ENCODE measurements at places on chromosomes 16 and 17.
A peak's percentile ranks its signal among the peaks of the same experiment; 100 is the strongest.

GRCh38 chr16:30488764-30489605, 16.4 kb downstream of the ITGAL start:
- no peak for DNase-seq

GRCh38 chr16:10122546-10122945, 59.7 kb downstream of the GRIN2A start:
- no peak for DNase-seq

DNA sequence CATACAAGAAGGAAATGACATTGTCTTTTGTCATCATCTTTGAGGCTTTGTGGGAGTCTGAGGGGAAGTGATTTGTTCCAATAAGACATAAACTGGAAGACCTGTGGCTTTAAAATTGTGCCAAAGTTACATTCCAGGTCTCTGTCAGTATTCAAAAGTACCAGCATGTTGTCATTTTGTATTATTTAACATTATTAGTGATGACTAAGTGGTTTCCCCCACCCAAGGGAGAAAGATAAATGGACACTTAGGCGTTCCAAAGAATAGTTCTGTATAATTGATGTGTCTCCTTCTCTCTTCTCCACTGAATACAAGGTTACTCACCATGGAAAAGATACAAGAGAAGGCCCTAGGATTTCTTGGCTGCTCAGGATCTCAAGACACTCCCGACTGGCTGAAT, 3.8 kb downstream of the CFAP97D1 start:
- no peak for DNase-seq

DNA sequence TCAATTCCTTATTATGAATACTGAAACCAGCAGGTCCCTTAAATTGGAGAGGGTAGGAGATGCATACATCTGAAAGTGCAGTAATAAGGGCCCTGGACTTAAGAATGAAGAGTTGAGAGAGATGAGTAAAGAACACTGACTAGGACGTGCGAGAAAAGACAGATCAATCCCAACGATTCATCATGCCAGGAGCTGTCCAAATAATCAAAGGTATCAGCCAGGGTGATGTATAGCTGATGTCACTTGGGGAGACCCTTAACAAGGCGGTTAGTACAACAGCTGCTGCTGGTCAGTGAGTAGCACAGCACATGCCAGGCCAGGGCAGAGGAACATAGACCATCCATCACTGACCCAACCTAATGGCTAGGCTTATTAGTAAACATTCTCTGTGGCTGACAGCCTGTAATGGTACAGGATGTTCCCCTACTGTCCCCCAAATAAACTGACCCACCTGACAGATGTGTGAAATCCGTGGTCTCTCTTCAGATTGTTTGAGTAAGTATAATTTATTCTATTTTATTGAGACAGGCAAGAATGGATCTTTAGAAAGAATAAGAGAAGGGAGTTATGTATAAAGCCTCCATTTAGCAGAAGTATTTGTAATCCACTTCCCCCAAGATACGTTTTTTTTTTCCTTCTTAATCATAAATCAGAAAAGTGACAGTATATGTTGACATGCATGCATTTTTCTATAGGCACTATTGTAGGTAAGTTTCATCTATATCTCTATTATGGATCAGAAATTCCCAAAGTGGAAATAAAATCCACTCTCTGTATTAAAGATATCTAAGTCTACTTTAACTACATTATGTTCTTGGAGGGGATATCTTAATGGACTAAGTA, 118.4 kb downstream of the SNX11 start:
- no peak for DNase-seq

- no peak for DNase-seq
These were observed 3.6 kb downstream of the LRRC75A start for GRCh38 chr17:16488186-16488967.

- no peak for DNase-seq
These were observed 15.4 kb downstream of the HS3ST3B1 start for GRCh38 chr17:14316126-14316832.

GRCh38 chr16:69396187-69397061, 10.6 kb upstream of the TERF2 start:
- DNase-seq, result peak; percentile 46

DNA sequence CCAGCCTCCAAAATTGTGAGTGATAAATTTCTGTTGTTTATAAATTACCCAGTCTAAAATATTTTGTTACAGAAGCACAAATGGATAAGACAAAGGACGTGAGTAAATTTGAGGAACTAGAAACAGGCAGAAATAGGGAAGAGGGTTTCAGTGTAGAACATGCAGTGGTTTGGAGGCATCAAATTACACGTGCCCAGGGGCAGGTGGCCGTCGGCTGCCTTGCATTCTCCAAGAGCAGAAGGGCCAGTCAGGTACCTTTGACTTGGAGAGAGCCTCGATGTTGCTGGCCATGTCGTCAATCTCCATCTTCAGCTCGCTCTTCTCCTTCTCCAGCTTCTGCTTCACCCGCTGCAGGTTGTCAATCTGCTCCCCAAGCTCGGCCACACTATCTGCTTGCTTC, 54.3 kb downstream of the MYH13 start:
- no peak for DNase-seq

DNA sequence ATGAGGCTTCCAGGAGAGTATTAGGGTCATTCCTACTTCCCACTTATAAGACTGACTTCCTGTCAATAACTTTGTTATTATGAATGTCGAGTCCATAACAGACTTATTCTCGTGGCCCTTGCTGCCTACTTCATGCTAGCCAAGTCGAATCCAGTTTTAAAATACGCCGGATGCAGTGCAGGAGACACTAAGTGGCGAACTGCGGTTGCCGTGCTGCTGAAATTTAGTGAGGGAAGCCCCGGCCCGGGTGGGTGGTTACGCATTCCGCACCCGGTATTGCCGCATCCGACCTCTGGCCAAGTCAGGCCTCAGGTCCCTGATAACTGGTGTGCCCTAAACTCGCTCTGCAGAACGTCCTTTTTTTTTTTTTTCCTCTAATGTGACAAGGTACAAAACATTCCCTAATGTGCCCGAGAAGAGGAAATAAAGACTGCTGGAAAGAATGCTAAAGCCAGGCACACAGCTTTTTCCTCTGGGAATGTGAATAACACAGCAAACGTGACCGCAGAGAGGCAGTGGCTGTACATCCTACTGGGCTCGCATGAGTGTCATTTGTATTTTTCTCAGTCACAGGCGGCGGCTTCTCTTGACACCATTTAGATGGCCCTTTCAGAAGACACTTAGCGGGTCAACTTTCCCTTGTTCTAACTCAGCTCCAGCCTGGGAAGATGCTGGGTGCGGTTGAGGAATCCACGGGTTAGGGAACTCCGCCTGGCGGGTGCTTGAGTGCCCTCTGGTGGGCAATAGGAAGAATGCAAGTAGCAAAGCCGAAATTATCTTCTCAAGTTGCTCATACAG, 7.1 kb upstream of the AKTIP start:
- DNase-seq, result no peak

DNA sequence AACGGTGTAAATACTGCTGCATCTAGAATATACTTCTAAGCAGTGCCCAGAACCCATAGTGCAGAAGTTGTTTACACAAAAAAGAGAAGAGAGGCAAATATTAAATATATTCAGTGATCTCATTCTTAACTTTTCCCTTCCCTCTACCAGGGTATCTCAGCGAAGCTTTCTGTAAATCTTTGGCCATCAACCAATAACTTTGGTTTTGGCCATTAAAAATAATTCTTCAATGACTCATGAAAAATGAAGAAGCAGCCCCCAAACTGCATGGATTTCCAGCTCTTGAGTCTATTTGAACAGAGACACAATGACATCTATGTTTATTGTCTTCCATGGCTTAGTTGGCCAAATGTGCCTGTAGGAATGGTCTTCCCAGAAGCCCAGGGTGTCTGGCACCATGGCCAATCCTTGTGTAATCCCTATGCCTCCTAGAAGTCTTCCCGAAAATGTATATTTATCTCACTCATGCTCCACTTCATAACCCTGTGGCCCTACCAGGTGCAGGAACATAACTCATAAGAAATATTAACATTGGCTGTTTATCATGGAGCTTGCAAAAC, 646.6 kb downstream of the TOX3 start:
- no peak for DNase-seq

GRCh38 chr16:11392041-11392581, 46.9 kb downstream of the RMI2 start:
- no peak for DNase-seq

GRCh38 chr17:17025621-17026020, 16.6 kb upstream of the MPRIP start:
- no peak for DNase-seq

DNA sequence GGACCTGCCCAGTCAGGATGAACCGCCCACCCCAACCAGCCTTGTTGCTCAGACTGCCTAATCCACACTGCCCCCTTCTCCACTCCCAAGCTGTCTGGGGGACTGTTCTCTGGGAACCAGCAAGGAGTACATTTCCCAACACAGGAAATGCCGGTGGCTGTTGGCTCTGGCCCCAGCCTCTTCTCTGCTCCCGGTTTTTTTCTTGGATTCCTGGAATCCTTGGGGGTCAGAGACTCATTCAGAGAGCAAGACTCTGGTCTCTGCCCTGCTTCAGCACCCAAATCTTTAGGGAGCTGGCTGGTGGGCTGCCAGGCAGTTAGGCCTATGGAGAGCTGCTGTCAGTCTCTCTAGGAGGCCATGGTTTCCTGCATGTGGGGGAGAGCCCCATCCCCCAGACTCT, 10.8 kb upstream of the MTMR4 start:
- no peak for DNase-seq

GRCh38 chr17:46171939-46172338, 21.3 kb downstream of the KANSL1 start:
- no peak for DNase-seq

- DNase-seq, result no peak
These were observed 33.8 kb downstream of the PMFBP1 start for GRCh38 chr16:72138064-72138572.

DNA sequence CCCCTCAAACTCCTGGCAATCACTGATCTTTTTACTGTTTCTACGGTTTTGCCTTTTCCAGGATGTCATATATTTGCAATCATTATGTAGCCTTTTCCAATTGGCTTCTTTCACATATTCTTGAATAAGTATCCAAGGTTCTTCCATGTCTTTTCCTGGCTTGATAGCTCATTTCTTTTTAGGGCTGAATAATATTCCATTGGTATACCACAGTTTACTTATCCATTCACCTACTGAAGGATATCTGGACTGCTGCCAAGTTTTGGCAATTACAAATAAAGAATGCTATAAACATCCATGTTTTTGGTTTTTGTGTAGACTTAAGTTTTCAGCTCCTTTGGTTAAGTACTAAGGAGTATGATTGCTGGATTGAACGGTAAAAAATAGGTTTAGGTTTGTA, 16.0 kb downstream of the GPATCH8 start:
- no peak for DNase-seq

DNA sequence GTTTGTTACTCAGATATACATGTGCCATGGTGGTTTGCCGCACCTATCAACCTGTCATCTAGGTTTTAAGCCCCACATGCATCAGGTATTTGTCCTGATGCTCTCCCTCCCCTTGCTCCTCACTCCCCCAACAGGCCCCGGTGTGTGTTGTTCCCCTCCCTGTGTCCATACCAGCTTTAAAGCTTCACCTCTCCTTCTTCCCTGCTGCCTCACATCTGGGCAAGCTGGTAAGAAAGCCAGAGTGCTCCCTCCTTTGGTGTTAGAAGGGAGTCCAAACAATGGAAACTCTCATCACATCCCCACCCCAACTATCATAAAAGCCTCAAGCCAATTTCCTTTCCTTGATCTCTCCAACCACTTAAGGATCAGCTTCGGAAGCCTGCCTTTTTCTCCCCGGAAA, 1115.6 kb upstream of the GOT2 start:
- DNase-seq, result no peak

DNA sequence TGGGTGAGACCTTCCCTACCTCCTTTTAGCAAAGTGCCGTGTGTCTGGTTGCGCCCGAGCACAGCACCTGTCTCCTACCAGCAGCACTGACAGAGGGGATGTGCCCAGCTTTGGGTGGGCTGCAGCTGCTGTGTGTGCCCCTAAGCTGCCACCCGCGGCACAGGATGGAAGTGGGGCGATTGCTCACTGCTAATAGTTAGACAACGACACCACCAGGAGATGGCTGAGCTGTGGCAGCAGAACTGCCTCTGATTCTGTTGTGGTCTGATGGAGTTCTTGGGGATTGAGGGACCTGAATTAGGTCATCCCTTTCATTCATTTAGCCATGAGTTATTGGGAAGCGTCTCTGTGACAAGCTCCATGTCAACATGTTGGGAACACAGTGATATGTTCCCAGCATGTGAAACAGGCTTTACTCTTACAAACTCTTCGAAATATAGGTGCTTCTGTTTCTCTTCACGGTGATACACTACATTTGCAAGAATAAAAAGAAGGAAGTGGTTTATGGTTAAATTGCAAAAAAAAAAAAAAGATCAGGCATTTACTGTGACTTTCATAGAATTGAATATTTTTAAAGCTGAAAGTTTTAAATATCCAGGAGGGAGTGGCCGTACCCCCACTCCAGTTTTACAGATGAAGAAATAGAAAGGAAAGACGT, 184.4 kb downstream of the MAF start:
- no peak for DNase-seq

DNA sequence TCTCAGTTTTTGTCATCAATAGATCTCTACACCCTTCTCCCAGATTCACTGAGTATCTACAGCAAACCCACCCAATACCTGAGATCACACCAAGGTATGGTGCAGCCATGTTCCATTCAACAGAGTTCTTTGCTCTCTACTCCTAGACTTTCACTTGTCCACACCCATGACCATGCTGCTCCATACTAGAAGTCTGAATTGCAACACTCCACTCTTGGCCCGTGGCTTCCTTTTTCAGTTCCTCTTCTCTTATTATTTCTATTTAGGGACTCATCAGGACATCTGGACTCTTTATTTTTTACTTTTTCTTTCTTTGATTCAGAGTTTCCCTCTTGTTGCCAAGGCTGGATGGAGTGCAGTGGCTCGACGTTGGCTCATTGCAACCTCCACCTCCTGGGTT, 37.1 kb downstream of the YWHAE start:
- DNase-seq, result no peak

DNA sequence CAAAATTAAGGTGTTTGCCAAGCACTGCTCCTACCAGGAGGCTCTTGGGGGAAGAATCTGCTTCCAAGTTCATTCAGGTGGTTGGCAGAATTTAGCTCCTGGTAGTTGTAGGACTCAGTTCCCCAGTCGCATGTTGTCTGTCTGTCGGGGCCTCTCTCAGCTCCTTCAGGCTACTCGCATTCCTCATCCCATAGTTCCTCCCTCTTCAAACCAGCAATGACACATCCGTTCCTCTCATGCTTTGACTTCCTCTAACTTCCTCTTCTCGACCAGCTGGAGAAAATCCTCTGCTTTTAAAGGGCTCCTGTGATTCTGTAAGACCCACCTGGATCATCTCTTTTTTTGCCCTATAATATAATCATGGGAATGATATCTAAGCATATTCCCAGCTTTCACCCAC, 108.1 kb downstream of the PMP22 start:
- no peak for DNase-seq

- DNase-seq, result no peak
These were observed 43.2 kb downstream of the CUEDC1 start for GRCh38 chr17:57911834-57912673.

All from stimulated activated CD8-positive, alpha-beta memory T cell treated with anti-CD3 and anti-CD28 coated beads, Interleukin-15, amount 100 ng/mL, for 4 hours (primary cell).